ENCODE measurements at places on chromosomes 3 and 15. TPM values are rescaled to one million over a fixed set of nuclear protein-coding genes. Genes with fewer than 3 reads are reported as not detected.

GRCh38 chr3:120457827-120458226 lies 7.0 kb upstream of the FSTL1 start:
- no peaks in the 10 kb centered on the region for H3K4me1 ChIP-seq
- no peaks in the 10 kb centered on the region for H3K36me3 ChIP-seq
- DNase-seq: no peak
- no peaks in the 10 kb centered on the region for H3K27me3 ChIP-seq

DNA sequence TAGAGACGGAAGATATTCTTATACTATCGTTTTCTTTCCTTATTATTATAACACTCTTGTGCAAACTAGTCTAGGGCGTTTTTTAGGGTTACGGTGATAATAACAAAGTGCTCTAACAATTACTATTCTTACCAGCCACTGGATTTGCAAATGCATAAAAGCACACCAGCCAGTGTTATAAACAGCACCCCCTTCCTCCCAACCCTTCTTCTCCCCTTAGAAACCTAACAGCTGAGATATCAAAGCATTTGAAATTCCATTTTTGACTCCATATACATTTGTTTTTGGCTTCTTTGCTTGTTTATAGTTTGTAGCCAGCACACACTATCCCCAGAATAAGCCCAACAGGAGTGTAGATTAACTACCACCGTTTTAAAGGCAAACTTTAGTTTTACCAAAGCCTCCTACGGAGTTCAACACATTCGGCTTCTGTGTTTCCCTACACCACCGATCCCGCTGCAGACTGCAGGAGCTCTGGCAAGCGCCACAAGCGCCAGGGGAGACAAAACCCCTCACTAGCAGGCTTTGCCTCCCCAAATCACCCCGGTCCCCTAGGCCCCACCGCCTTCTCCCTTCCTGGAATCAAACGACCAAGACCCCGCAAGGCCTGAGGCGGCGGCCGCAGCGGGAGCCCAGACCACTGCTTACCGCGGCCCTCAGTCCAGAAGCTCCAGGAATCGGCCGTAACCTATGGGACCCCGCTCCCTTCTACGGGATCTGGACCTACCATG lies 461 bp downstream of the COPB2 start:
- peaks cover 9% of the 10 kb centered on the region for H3K36me3 ChIP-seq
- H3K4me1 ChIP-seq: peaks cover 13% of the 10 kb centered on the region
- no peaks in the 10 kb centered on the region for H3K27me3 ChIP-seq

The NDN gene
- polyA plus RNA-seq: 31.6 TPM

DNA sequence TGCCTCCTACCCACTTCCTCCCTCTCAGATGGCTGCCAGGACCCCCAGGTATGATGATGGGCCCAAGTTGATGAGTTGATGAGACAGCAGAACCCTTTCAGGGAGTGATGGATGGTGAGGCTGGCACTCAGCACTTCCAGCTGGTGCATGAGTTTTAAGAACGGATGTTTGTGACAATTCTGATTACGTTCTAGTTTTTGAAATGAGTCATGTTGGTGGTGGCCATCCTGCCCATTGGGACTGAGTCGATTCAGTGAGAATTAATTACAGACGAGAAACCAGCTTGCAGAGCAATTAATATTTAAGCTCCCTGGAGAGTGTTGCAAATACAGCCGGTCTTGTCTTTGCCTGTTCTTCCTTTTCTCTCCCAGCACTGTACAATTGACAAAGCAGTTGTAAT lies 56.9 kb upstream of the NR2C2 start:
- no peaks in the 10 kb centered on the region for H3K27me3 ChIP-seq
- no peak overlapping the region for H3K4me3 ChIP-seq
- no peaks in the 10 kb centered on the region for H3K4me1 ChIP-seq
- no peaks in the 10 kb centered on the region for H3K36me3 ChIP-seq

- no peak for DNase-seq
- H3K4me1 ChIP-seq: peaks cover 9% of the 10 kb centered on the region
- no peaks in the 10 kb centered on the region for H3K36me3 ChIP-seq
- peak overlapping the region; percentile 78 for H3K4me3 ChIP-seq
- H3K27ac ChIP-seq: peak overlapping the region; percentile 94
Observed at GRCh38 chr3:123586968-123587367, 2.1 kb upstream of the HACD2 start.
